ENCODE measurements at places on chromosomes 6 and 20.
A peak's percentile ranks its signal among the peaks of the same experiment; 100 is the strongest.

GRCh38 chr20:62776692-62777527 is 19.4 kb upstream of the MRGBP start:
- DNase-seq: no peak

DNA sequence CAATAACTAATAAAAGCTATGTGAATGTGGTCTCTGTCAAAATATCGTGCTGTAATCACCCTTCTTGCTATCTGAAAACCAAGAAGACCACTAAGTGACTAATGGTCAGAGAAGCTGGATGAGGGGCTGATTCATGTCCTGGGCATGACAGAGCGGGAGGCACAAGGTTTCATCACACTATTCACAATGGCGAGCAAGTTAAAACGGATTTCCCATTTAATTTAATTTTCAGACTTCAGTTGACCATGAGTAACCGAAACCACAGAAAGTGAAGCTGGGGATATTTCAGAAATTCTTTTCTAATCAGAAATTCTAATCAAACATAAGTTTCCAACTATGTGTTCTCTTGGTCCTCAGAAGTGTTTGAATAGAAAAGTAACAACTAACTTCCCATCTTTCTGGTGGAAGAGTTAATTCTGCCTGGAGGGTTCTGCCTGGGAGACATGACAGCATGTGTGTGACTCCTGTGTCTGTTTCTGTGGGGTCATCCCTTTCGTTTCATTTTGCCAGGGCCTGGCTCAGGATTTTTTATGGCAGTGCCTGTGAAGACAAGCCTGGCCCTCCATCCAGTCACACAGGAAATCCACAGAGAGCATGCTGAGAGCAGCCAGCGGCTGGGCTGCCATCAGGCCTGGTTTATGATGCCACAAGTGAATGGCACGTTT is 98.9 kb downstream of the FAM120B start:
- DNase-seq: peak; percentile 93

- DNase-seq: peak; percentile 50
These were observed 47.2 kb upstream of the IPCEF1 start for GRCh38 chr6:154403788-154404187.

- DNase-seq: no peak
These were observed 16.4 kb downstream of the SEC63 start for GRCh38 chr6:107941627-107942026.

- no peak for DNase-seq
These were observed 50.1 kb downstream of the MARCKS start for GRCh38 chr6:113907102-113907815.

GRCh38 chr6:3575166-3575565 is 118.3 kb upstream of the SLC22A23 start:
- no peak for DNase-seq

GRCh38 chr6:5583528-5583927 is 322.2 kb downstream of the FARS2 start:
- DNase-seq: no peak

DNA sequence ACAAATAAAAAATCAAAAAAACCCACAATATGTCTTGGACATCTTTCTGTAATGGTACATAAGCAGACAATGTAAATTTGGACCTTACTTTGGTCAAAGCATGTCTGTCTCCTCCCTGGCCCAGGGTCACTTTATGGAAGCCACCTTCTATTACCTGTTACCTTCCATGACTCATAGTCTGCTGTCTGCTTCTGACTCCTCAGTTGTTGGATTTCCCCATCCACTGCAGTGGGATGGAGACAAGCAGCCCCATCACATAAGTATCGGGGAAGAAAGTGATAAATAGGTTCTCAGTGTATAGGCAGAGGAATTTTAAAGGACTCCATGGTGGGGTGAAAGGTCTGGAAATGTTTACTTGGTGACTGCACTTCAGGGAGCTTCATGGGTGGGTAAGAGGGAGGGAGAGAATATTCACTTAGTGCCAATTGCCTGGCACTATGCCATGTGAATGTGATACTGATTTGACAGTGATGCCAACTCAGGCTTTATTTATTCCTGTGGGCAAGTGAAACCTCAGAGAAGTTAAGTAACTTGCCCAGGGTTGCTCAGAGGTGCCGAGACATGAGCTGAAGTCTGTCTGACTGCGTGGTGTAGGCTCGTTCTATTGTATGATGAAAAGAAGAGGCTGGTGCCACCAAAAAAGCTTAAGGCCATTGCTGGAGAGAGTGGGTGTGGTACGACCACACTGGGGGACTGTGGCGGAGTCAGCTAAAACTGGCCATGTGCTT is 175.6 kb upstream of the RNF24 start:
- no peak for DNase-seq

DNA sequence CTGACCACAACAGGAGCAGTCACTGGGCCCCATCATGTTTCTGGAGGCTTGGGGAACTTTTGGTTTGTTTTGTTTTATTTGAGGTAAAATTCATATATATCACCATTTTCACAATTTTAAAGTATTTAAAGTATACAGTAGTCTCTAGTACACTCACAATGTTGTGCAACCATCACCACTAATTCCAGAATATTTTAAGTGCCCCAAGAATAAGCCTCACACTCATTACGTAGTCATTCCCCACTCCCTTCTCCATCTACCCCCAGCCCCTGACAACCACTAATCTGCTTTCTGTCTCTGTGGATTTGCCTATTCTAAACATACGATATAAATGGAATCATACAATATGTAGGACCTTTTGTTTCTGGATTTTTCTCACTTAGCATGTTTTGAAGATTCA is 29.0 kb downstream of the RTN4IP1 start:
- DNase-seq: no peak

DNA sequence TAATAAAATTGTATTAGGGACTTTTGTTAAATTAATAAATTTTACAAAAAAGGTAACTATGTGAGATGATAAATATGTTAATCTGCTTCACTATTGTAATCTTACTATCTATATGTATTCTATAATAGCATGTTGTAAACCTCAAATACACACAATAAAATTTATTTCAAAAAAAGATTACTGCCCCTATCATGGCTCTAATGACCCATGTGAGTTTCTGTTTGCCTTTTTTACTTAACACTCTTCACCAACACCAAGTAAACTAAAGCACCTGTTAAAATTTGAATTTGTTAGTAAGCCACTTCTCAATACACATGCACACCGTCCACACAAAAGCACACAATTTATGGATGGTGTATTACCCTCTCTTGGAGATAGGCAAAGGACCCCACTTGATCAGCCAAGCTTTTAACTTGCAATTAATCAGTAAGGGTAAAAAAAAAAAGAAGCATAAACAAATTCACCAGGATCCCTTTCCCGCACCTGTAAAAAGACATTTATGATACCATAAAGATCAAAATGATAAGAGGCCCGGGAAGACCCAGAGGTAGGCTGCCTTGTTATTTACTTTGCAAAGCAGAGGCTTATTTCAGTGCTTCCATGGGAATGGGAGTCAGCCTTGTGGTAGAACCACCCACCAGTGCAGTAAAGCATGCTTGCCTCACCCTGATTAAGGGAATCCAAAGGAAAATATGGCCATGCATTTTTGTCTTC is 28.6 kb upstream of the PKHD1 start:
- no peak for DNase-seq

- no peak for DNase-seq
These were observed 626 bp downstream of the SLC13A3 start for GRCh38 chr20:46650575-46651090.

- no peak for DNase-seq
These were observed 56.2 kb upstream of the RIPOR2 start for GRCh38 chr6:24991810-24992467.

- no peak for DNase-seq
These were observed 4.1 kb downstream of the AARS2 start for GRCh38 chr6:44309092-44309491.

GRCh38 chr6:46138281-46138680 is 8.5 kb downstream of the ENPP4 start:
- no peak for DNase-seq

Data from AG09309 (cell line).